Cortex of kidney (tissue), 1 donor: ENCODE measurements at places on chromosomes 13 and 19.

DNA sequence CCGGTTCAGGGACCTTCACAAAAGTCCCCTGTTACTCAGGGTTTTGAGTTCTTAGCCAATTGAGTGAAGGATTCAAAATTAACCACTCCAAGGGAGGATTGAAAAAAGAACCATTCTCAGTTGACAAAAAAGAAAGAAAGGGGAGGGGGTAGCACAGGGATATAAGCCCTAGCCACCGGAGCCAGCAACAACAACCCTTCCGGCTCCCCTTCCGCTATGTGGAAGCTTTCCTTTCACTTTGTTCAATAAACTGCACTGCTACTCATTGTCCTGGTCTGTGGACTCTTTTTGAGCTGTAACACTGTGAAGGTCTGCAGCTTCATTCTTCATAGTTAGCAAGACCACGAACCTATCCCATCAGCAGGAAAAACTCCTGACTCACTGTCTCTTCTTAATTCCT is 1488.1 kb upstream of the PRR20A start:
- DNase-seq, result no peak

GRCh38 chr19:2270423-2271233 is 11.3 kb downstream of the PEAK3 start:
- DNase-seq, result no peak

DNA sequence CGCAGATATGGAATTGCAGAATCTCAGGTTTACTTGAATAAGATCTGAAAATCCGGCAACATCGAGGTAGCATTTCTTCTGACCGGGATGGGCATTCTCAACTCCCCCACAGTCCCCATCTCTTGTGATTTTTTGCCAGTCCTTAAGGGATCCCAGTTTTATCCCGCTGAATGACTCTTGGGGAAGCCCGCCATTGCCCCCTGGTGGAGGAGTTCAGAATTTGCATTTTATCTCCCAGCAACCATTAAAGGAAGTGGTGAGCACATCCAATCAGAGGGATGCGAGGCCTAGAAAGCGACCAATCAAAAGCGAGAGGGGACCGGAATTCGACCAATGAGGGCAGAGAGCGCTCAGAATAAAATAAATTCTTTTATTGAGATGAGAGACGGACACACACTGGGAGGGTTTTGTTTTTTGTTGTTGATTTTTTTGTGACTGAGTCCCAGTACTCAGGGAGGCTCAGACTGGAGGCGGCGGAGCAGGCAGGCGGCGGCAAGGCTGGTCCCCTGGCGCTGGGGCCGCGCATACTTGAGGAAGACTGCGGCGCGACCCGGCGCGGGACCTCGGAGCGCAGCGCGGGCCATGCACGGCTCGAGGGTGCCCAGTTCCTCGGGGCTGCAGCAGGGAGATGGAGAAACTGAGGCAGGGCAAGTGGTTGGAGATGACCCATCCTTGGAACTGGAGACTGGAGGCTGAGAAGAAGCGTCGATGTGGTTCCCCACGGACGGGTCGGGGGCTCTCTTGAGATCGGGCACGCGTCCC is 3.9 kb upstream of the TTC9B start:
- DNase-seq, result no peak

DNA sequence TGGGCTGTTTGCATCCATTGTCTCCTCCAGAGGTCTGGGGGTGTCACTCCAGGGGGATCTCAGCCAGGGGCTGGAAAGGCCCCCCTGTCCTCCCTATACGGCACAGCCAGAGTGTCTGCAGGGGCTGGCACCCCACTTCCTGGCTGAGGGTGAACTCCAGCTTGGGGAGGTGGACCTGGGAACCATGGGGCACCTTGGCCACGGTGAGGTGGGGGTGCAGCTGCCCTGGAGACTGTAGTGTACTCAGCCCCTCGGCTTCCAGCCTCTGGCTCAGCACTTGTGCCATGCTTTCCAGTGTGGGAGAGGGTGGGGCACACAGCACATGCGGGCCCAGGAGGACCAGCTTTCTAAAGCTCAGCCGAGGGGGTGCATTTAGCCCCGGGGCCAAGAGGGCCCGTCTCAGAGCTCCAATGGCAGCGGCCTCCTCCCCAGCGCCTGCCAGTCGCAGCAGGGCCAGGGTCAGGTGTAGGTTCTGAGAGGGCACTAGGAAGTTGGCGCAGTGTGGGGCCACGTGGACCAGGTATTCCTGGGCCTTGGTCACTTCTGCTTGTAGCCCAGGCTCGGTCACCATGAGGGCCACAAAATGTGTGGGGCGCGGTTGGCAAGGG is 1.4 kb downstream of the LENG9 start:
- DNase-seq, result no peak

DNA sequence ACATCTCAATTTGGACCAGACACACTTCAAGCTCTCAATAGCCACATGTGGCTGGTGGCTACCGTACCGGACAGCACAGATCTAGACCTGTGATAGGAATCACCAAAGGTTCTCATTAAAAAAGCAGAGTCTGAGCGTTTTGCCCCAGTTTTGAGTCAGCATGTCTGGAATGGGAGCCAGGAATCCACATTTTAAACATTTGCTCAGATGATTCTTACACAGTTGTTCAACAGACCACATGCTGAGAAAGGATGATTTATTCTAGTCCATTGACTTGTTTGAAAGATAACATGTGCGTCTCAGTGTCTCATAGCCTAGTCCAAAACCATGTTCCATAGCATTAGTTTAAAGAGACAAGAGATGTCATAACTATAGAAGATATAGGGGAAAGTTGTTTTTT is 53.4 kb downstream of the FLT3 start:
- no peak for DNase-seq
